ENCODE measurements at places on chromosomes 3 and 15.

DNA sequence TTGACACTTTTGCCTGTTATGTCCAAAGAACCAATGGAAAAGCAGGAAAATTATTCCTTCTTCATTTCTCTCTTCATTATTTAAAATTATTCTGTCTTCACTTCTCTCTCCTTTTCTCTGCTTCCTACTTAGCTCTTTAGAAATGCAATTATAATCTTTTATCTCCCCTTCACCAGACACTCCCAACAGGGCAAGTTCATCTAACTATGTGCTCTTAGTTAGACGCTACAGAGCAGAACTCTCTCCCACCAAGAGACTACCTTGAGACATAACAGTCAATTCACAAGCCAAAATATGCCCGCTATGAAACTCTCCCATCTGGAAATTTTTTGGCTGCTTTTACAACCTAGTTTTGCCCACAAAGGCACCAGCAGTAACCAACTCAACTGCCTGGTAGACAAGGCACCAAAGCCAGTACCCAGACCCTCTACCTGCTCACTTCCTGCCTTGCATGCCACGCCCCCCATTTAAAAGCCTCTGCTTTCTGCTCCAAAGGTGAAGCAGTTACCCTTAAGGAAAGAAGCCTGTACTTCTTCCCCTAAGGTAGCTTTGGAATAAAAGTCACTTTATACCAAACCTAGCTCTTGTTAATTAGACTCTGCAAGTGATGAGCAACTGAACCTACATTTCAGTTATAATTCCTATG, 28.1 kb downstream of the CCRL2 start:
- no peak for ATAC-seq

- ATAC-seq: no peak
These were observed 22.8 kb downstream of the BCL2A1 start for GRCh38 chr15:79948095-79948695.

GRCh38 chr3:106420628-106421027, 551.8 kb upstream of the CBLB start:
- no peak for ATAC-seq

- no peak for ATAC-seq
These were observed 123.4 kb upstream of the C2CD4B start for GRCh38 chr15:62288361-62289017.
